ENCODE measurements at places on chromosomes 1 and 21.

- no peak for DNase-seq
Measured at GRCh38 chr1:182292193-182292741, 99.3 kb downstream of the GLUL start.

DNA sequence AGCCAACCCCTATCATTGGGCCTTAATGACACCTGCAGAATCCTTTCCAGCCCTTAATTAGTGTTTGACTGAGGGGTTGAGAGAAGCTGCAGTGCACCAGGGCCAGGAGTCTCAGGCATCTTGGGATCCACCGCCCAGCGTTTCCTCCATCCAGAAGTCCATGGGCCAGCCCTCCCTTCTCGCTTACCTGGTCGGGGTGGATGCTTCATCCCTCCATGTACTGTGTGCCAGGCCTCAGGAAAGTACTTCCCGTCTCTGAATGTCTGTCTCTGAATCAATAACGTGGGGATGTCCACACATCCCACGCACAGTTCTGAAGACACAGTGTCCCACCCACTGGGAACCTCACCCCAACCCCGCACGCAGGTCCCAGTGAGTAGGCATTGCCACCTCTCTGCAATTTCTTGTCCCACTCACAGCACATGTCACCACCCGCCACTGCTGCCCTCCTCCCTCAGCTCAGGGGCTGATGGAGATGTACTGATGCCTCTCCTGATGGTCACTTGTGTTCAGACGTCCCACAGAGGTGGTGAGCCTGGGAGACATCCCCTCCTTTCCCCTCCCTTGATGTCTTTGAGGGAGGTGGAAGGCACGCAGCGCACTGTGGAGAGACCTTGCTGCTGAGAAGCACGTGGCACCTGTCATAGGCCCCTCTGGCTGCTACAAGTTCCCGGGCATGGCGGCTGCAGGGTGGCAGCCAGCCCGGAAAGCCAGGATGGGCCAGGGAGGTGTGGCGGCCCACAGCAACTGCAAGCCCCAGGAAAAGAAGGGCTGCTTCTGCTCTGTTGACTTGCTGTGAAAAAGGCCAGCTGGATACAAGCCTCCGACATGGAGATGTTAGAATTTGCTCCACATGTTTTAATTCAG, 29.4 kb upstream of the PRSS38 start:
- no peak for DNase-seq

- no peak for DNase-seq
Measured at GRCh38 chr21:44354001-44354405, 582 bp downstream of the TRPM2 start.

- no peak for DNase-seq
Measured at GRCh38 chr21:34345091-34345871, 18.5 kb upstream of the KCNE2 start.

GRCh38 chr1:95287081-95287480, 53.1 kb downstream of the RWDD3 start:
- DNase-seq, result no peak

GRCh38 chr1:226870026-226870400, 403 bp upstream of the PSEN2 start:
- no peak for DNase-seq

DNA sequence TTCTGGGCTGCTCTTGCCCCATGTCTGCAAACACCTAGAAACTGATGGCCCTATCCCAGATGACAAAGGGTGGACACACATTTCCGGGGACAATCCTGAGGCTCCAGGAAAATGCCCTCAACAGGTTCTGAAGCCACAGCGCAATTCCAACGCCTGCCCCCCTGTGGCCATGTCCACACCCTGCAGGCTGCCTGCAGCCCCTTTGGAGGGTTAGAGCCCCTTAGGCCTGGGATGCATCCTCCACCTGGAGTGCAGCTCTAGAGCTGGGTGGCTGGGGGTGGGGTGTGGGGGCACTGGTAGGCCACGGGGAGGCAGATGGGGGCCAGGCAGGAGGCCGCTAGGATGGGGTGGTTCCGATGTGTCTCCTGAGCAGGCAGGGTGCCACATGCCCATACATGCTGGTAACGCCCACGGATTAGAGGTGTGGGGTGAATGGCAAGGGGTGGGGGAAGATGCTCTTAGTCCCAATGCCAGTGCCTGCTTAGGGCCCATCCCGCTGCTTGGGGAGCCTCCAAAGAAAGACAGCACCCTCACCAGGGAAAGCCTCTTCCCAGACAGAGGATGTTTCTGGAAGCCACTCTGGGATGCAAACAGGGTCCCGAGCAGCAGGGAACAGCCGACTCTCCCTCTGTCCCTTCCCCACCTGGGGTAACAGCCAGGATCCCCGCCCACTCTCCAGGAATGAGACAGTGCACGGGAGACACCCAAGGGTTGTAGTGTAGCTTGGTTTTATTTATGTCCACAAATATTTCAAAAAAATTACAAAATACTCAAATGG, 34.0 kb downstream of the SLC45A1 start:
- no peak for DNase-seq

DNA sequence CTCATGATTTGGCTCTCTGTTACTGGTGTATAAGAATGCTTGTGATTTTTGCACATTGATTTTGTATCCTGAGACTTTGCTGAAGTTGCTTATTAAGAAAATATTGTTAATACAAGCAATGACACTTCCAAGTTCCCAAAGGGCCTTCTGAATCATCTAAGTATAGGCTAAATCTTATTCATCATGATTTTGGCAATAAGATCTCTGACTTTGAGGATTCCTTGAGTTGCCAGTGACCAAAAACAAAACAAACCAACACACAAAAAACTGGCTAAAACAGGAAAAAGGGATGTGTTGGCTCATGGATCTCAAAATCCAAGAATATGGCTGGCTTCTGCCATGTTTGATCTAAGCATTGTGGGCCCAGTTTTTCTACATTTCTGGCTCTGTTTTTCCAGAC, 163.4 kb downstream of the HHIPL2 start:
- no peak for DNase-seq

All from left renal cortex interstitium (tissue), 4 donors.